ENCODE measurements at places on chromosomes 4 and X. TPM values are rescaled to one million over a fixed set of nuclear protein-coding genes. Genes with fewer than 3 reads are reported as not detected.

BLOC1S4 gene
- 21.0 TPM for total RNA-seq

XAGE2 gene
- total RNA-seq: not detected

AR gene
- not detected for total RNA-seq

GAB3 gene
- 2.5 TPM for total RNA-seq

GPR101 gene
- total RNA-seq: not detected

CXCL9 gene
- total RNA-seq: 2.2 TPM

POF1B gene
- not detected for total RNA-seq

ODAM gene
- total RNA-seq: not detected

SAGE1 gene
- total RNA-seq: not detected

ADGRL3 gene
- total RNA-seq: not detected
